Coronary artery (tissue), 2 donors: ENCODE measurements at places on chromosomes 1 and 21.

GRCh38 chr1:75588779-75589475, 22.0 kb downstream of the SLC44A5 start:
- no peak for DNase-seq

- peak; percentile 21 for DNase-seq
Observed at GRCh38 chr21:44549525-44550211, 1.6 kb downstream of the KRTAP10-2 start.

DNA sequence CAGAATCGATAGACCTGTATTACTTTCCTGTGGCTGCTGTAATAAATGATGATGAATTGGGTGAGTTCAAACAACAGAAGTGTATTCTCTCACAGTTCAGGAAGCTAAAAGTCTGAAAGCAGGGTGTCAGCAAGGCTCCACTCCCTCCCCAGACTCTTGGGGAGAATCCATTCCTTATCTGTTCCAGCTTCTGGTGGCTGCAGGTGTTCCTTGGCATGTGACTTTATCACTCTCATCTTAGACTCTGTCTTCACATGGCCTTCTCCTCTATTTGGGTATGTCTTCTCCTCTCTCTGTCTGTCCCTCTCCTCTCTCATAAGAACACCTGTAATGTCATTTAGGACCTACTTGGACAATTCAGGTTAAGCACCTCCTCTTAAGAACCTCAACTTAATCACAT, 44.1 kb upstream of the SLC2A1 start:
- DNase-seq: no peak

DNA sequence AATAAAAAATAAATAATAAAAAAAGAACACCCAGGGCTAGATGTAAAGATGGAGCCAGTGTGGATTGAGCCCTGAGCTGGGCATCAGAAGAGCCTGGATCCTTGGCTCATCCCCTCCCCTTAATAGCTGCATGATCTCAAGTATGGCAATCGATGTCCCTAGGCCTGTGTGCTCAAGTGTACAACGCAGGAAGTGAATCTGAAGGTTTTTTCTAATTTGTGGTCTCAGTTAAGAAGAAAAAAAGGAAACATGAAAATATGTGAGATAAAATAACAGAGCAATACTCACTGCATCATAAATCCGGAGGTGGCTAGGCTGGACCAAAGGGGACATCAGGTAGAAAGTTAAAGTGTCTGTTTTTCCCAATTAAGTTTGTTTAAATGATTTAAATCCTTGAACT, 47.3 kb upstream of the SLC44A3 start:
- DNase-seq: no peak

DNA sequence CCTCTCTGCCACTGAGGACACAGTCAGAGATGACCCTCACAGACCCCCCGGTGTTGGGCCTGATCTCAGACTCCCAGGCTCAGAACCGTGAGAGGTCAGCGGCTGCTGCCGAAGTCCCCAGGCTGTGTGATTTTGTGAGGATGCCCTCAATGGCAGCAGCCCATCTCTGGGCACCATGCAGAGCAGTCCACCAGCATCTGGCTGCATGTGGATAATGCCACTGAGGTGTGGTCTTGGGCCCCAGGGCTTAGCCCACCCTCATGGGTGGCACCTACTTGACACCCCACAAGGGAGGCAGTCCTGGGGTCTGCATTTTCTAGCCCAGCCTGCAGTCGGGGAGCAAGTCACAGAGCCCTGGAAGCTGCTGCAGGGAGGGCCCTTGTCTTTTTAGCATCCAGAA, 5.5 kb upstream of the ACTRT2 start:
- no peak for DNase-seq

GRCh38 chr1:26874896-26875295, 11.9 kb downstream of the SFN start:
- no peak for DNase-seq

GRCh38 chr1:17895986-17896385, 140.9 kb downstream of the ACTL8 start:
- DNase-seq: no peak

- no peak for DNase-seq
Observed at GRCh38 chr1:226751703-226752102, 12.6 kb upstream of the ITPKB start.

DNA sequence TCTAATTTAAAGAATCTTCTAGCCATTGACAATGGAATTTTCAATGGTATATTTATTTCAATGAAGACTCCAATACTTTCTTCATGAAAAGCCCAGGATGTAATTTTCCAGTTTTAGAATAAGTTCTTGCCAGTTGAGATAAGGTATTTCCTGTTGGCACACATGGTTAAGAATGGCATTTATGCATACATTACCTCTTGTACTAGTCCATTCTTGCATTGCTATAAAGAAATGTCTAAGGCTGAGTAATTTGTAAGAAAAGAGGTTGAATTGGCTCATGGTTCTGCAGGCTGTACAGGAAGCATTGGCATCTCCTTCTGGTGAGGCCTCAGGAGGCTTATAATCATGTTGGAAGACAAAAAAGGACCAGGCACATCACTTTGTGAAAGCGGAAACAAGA, 1179.6 kb downstream of the AMY1C start:
- DNase-seq: no peak

- no peak for DNase-seq
Observed at GRCh38 chr21:16571594-16571993, 841.8 kb downstream of the USP25 start.

- DNase-seq: no peak
Observed at GRCh38 chr1:209619696-209620486, 32.3 kb downstream of the LAMB3 start.

DNA sequence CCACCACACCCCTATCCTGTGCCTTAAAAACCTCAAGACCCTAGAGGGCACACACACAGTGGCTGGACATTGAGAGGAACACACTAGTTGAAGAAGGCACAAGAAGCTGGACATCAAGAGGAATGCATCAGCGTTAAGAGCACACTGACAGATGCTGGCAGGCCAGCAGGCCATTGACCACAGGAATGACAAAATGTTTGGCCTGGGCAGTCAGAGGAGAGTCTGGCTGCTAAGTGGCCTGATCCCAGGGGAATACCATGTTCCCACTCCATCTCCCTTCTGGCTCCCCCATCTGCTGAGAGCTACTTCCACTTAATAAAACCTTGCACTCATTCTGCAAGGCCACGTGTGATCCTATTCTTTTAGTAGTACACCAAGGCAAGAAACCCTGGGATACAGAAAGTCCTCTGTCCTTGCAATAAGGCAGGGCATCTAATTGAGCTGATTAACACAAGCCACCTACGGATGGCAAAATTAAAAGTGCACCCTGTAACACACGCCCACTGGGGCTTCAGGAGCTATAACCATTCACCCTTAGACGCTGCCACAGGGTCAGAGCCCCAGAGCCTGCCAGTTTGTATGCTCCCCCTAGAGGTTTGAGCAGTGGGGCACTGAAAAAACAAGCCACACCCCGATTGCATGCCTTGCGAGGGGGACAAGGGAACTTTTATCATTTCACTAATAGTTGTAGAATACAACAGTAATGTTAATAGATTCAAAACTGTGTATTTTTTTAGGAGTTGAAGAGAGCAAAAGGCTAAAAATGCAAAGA, 1216.1 kb upstream of the NCAM2 start:
- no peak for DNase-seq

DNA sequence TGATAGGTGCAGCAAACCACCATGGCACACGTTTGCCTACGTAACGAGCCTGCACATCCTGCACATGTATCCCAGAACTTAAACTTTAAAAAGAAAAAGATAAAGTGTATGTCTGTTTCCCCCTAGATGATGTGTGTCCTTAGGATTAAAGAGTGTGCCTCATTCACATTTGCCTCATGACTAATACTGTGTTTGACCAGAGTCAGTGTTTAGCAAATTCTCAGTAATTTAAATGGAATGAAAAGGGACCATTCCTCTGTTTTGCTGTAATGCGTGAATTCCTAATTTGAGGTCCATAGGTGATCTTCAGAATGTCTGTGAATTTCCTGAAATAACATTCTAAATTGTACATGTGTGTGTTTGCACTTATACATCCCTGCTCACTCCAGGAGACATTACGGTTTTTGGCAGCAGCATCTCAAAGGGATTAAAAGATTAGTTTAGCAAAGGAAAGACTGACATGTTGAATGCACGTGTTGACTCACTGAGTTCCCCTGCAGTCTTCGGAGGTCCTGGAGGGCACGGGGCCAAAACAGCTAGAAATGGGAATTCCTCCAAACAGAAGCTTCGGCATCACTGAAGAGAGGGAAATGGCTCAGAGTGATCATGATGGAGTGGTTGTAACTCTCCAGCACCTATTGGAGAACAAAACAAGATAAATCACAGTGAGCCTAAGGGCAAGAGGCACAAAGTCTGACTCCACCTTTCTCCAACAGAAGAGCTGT, 19.1 kb upstream of the SLC35F3 start:
- DNase-seq: no peak

DNA sequence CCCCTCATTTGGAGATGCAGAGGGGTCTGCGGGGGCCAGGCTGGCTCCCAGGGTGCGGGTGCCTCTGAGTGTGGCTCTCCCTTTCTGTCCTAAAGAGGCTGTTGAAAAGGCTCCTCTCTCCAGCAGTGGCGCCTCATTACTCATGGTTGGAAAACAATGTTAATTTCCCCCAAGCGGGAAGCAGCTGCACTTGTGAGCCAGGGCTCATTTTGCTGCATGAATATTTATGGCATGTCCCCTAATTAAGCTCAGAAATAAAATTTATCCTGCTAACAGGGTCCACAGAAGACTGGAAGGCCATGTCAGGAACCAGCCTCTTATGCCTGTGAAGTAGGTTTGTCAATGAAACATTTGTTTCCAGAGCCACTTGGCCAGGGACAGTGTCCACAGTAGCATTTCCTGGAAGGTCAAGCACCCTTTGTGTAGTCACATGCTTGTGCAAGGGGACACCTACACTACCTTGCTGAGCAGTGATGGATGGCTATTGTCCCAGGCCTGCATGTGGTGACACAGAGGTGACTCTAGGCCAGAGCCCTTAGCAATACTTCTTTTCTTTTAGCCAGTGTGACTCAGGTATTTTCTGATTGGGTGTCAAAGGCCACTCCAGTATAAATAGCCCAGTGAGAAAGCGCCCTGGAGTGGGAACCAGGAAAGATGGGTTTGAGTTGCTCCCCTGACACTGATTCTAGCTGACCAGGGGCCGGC, 259.0 kb downstream of the FOXD2 start:
- peak; percentile 16 for DNase-seq

DNA sequence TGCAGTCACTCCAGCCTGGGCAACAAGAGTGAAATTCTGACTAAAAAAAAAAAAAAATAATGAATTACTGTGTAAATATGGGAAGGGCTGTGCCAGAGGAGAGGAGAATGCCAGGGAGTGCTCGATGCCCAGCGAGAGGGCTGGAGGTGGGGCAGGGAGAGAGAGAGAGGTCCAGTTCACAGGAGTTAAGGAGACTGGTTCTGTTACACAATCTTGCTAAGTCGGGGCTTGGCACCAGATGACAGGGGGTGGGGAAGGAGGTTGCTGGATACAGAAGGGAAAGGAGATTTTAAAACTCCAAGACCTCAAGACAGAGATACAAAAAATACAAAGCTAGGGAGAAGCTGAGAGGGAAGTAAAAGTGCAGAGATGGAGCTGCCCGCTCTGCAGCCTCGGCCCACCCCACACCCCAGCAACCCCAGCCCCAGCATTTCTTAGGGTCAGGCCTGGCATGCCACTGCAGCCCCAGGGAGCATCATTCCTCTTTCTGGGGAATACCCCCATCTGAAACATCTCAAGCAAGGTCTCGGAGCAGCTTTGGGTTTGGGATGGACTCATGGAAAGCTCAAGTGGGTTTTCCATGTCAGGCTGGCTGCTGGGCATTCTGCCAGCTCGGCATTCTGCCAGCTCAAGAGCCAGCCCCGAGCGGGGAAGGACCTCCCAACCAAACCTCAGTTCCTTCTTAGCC, 991 bp downstream of the SELENBP1 start:
- DNase-seq: no peak
